Liver (tissue), 10 donors: ENCODE measurements at places on chromosomes 13 and 19. TPM values are rescaled to one million over a fixed set of nuclear protein-coding genes. Genes with fewer than 3 reads are reported as not detected.

DNA sequence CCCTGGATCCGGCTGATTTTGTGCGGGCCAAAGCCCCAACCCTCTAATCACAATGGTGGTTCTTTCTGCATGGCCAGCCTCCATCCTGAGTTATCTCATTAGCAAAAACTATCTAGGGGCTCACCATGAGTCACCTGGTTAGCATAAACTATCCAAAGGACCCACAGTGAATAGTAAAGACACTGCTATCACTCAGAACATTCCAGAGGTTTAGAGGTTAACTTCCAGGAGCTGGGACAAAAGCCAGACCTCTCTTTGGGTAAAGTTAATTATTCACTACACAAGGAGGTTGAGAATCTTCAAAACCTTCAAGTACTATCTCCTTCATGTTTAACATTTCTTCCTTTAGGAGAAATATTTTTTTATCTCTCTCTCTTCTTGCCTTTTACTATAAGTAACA lies 18.8 kb upstream of the PPP5C start:
- no peak overlapping the region for H3K4me3 ChIP-seq
- H3K27ac ChIP-seq, result no peak overlapping the region
- no peaks in the 10 kb centered on the region for H3K36me3 ChIP-seq
- no peaks in the 10 kb centered on the region for H3K27me3 ChIP-seq
- DNase-seq, result no peak
- H3K4me1 ChIP-seq, result no peaks in the 10 kb centered on the region

SUPT20H gene
- total RNA-seq, result 23.1 TPM

LIM2 gene
- not detected for total RNA-seq

DNA sequence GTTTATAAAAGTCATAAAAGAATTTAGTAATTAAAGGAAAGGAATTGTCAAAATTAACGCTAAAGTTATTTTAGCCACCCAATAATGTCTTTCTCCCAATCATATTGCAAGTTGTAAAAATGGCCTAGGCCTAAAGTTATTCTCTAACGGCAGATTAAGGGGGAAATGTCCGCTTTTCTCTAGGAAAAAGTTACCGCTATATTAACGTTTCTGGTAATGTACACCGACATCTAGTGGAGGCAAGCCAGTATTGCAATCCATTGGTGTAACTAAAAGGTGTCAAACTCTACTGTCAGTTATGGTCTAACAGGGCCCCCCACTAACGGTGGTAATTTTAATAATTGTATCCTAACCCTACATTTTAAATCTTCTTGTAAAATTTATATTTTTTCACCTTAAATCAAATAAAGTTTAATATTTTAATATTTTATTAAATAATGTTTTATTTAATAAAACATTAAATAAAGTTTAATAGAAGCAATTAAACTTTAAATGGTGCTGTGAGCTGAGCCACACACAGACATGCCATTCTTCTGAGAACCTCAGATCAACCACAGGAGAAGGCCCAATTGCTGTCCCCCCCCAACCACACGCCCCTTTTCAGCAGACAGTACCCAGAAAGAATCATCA lies 35.9 kb upstream of the ZSCAN5A start:
- H3K27me3 ChIP-seq, result no peaks in the 10 kb centered on the region
- H3K27ac ChIP-seq, result no peak overlapping the region
- H3K36me3 ChIP-seq, result no peaks in the 10 kb centered on the region
- no peak overlapping the region for H3K4me3 ChIP-seq
- DNase-seq, result peak; percentile 52

DNA sequence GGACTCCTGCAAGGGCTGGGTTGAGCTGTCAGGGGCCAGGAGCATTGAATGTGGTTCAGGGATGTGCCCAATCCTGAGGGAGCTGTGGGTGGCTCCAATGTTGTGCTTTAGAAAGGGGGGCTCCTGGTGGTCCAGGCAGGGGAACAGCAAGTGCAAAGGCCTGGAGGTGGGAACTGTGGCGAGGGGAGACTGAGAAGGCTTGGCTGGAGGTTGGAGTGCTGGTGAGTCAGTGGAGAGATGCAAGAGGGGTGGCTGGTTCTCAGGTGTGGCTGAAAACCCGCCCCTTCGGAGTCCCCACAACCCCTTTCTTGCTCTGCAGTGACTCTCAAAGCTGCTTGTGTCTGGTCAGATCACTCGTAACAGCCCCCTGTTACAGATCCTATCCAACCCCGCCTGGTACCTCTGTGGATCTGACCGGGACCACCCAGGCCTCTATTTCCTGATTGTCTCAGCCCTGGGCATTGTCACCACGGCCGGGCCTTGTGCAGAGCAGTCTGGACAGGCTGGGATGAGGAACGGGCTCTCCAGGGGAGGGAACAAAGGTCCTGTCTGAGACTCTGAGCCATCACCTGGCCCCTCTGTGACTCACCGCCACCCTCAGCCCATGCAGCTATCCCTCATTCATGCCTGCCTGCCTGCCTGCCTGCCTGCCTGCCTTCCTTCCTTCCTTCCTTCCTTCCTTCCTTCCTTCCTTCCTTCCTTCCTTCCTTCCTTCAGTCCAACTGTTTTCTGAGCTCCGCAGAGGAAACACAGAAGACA lies 1.4 kb upstream of the KCNN1 start:
- DNase-seq, result no peak
- H3K4me3 ChIP-seq, result no peak overlapping the region
- no peaks in the 10 kb centered on the region for H3K27me3 ChIP-seq
- H3K27ac ChIP-seq, result no peak overlapping the region
- H3K36me3 ChIP-seq, result no peaks in the 10 kb centered on the region

DNA sequence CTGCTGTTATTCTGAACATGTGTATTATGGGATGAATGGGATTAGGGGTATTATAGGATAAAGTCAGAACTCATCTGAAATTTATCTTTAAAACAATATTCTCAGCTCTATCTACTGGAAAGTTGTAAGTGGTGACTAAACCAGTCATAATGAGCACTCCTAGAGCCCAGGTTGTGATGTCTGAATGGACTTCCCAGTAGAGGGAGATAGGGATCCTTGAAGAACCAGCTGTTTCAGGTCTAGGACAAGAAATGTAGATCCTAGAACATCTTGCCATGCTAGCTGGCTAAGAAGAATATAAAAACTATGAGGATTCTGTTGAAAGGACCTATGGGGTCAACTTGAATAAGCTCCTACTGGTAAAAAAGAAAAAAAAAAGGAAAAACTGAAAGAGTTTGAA lies 310.8 kb downstream of the SLC7A1 start:
- H3K27ac ChIP-seq, result no peak overlapping the region
- H3K36me3 ChIP-seq, result no peaks in the 10 kb centered on the region
- no peak overlapping the region for H3K4me3 ChIP-seq
- no peaks in the 10 kb centered on the region for H3K4me1 ChIP-seq
- H3K27me3 ChIP-seq, result no peaks in the 10 kb centered on the region
- no peak for DNase-seq

TPT1 gene
- total RNA-seq, result 1,382 TPM

GRIK5 gene
- total RNA-seq, result 0.17 TPM

- peaks cover 4% of the 10 kb centered on the region for H3K4me1 ChIP-seq
- no peaks in the 10 kb centered on the region for H3K36me3 ChIP-seq
Observed at GRCh38 chr13:45932676-45933075, 81.1 kb upstream of the SIAH3 start.

- peaks cover 28% of the 10 kb centered on the region for H3K4me1 ChIP-seq
- DNase-seq, result peak; percentile 57
- H3K27ac ChIP-seq, result no peak overlapping the region
- no peaks in the 10 kb centered on the region for H3K27me3 ChIP-seq
- H3K4me3 ChIP-seq, result peak overlapping the region; percentile 83
Observed at GRCh38 chr19:6423499-6424194, 964 bp downstream of the KHSRP start.

ERICH6B gene
- not detected for total RNA-seq

LSM14A gene
- 133 TPM for total RNA-seq

- H3K27ac ChIP-seq, result no peak overlapping the region
- no peaks in the 10 kb centered on the region for H3K36me3 ChIP-seq
- H3K27me3 ChIP-seq, result no peaks in the 10 kb centered on the region
- H3K4me1 ChIP-seq, result no peaks in the 10 kb centered on the region
Observed at GRCh38 chr19:38549061-38549460, 68.7 kb downstream of the MAP4K1 start.

DNA sequence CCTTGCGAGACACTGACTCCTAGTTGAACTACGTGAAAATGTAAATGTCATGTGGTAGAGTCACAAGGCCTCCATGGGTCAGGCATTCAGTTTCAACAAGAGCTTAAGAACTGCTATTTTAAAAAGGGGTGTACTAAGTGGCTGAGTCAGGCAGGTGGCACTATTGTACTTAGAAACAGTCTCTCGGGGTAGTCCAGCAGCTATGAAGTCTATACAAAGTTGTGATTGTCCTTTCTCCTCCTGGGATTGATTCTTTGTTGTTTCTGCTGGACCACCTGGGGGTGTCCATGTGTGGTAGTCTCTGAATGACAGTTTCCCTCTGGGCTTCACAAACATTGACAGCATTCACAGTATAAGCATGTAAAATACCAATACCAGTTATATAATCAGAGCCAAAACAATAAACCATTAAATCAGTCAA lies 33.0 kb downstream of the UGGT2 start:
- no peaks in the 10 kb centered on the region for H3K36me3 ChIP-seq
- H3K27me3 ChIP-seq, result no peaks in the 10 kb centered on the region
- H3K4me3 ChIP-seq, result no peak overlapping the region
- no peaks in the 10 kb centered on the region for H3K4me1 ChIP-seq

GRCh38 chr13:23960566-23961156 lies 63.4 kb upstream of the C1QTNF9B start:
- H3K4me1 ChIP-seq, result no peaks in the 10 kb centered on the region
- H3K36me3 ChIP-seq, result no peaks in the 10 kb centered on the region
- no peaks in the 10 kb centered on the region for H3K27me3 ChIP-seq
- DNase-seq, result no peak

- H3K4me1 ChIP-seq, result no peaks in the 10 kb centered on the region
- H3K36me3 ChIP-seq, result no peaks in the 10 kb centered on the region
- no peak overlapping the region for H3K27ac ChIP-seq
- no peak overlapping the region for H3K4me3 ChIP-seq
- no peak for DNase-seq
Observed at GRCh38 chr13:35349673-35350278, 126.7 kb downstream of the MAB21L1 start.

GRCh38 chr13:20156702-20157101 lies 4.2 kb downstream of the GJA3 start:
- H3K36me3 ChIP-seq, result no peaks in the 10 kb centered on the region
- DNase-seq, result no peak
- H3K4me3 ChIP-seq, result no peak overlapping the region
- H3K27ac ChIP-seq, result no peak overlapping the region

INAFM1 gene
- 1.5 TPM for total RNA-seq

GRCh38 chr19:43777163-43777695 lies 3.5 kb downstream of the KCNN4 start:
- H3K4me1 ChIP-seq, result peaks cover 5% of the 10 kb centered on the region
- no peak for DNase-seq
- peaks cover 4% of the 10 kb centered on the region for H3K27me3 ChIP-seq
- no peak overlapping the region for H3K27ac ChIP-seq

DNA sequence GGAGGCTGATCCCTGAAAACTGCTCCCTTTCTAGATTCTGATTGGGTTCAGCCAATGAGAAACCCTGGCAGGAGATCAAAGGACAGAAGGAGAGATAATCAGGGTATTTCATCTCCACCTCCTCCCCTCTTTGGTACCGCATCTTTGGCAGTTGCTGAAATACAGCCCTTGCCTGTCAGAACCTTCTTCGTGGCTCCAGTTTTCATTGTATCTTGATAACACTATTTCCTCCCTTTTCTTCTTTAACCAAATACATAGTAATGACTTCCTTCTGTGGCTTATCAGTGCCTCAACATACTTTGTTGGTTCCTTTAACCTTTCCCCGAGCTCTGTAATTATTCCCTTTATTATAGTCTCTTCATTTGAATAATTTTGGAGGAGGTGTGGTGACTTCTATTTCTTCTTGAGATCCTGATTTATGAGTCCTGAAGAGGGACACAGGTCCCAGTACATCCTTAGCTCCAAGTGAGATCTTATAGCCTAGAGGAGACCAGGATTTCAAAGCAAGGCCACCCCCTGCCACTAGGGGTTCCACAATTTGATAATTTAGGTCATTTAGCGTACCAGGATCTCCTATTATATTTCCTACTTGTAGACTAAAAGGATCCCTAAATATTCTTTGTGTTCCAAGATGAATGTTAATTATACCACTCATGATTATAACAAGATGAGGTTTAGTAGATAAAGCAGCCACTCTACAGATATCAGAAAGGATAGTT lies 98.0 kb downstream of the EDNRB start:
- no peaks in the 10 kb centered on the region for H3K4me1 ChIP-seq
- H3K36me3 ChIP-seq, result no peaks in the 10 kb centered on the region
- DNase-seq, result no peak
- no peak overlapping the region for H3K27ac ChIP-seq
- no peaks in the 10 kb centered on the region for H3K27me3 ChIP-seq
- no peak overlapping the region for H3K4me3 ChIP-seq

- H3K4me1 ChIP-seq, result no peaks in the 10 kb centered on the region
- H3K4me3 ChIP-seq, result no peak overlapping the region
- no peak overlapping the region for H3K27ac ChIP-seq
Observed at GRCh38 chr19:33849551-33850147, 53.0 kb downstream of the KCTD15 start.

- H3K27ac ChIP-seq, result peak overlapping the region; percentile 43
- H3K4me1 ChIP-seq, result peaks cover 8% of the 10 kb centered on the region
- H3K4me3 ChIP-seq, result no peak overlapping the region
- no peaks in the 10 kb centered on the region for H3K36me3 ChIP-seq
- DNase-seq, result no peak
Observed at GRCh38 chr13:109790086-109790485, 3.7 kb upstream of the IRS2 start.

GRCh38 chr13:29835280-29836061 lies 14.9 kb downstream of the UBL3 start:
- H3K27me3 ChIP-seq, result no peaks in the 10 kb centered on the region
- H3K27ac ChIP-seq, result no peak overlapping the region
- no peak overlapping the region for H3K4me3 ChIP-seq
- DNase-seq, result no peak
- H3K4me1 ChIP-seq, result peaks cover 2% of the 10 kb centered on the region

GRCh38 chr19:54600212-54600611 lies 6.8 kb downstream of the LILRA1 start:
- no peak overlapping the region for H3K27ac ChIP-seq
- no peaks in the 10 kb centered on the region for H3K4me1 ChIP-seq
- H3K27me3 ChIP-seq, result peaks cover 5% of the 10 kb centered on the region
- no peak overlapping the region for H3K4me3 ChIP-seq
- no peaks in the 10 kb centered on the region for H3K36me3 ChIP-seq

S1PR5 gene
- 0.56 TPM for total RNA-seq

DNA sequence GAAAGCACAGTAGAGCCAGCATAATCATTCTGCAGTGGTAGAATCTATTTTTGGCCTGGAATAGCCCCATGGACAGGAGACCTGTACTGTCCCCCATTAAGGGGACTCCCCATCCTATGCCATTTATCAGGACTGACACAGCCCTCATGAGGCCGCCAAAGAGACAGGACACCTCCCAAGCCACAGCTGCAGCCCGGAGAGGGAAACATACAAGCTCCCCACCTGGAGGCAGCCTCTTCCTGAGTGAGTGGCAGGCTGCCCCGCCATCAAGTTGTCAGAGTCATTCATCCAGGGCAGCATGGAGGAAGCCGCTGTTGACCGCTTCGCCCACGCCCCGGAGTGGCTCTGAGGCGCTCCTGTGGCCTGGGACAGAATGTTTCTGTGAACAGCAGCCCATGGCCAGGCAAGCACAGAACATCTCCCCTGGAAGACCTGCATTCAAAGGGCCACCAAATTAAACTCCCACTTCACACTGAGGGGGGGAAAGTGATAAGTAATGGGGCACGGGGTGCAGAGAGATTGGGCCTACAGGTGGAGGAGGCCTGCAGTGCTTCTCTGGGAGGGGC lies 111.3 kb downstream of the ZDHHC20 start:
- no peak overlapping the region for H3K4me3 ChIP-seq
- no peak overlapping the region for H3K27ac ChIP-seq
- H3K36me3 ChIP-seq, result no peaks in the 10 kb centered on the region
- DNase-seq, result no peak
- H3K4me1 ChIP-seq, result no peaks in the 10 kb centered on the region

- H3K36me3 ChIP-seq, result no peaks in the 10 kb centered on the region
- DNase-seq, result no peak
- peaks cover 4% of the 10 kb centered on the region for H3K4me1 ChIP-seq
- H3K27ac ChIP-seq, result no peak overlapping the region
Observed at GRCh38 chr13:42996584-42996983, 4.5 kb upstream of the EPSTI1 start.
